HFFc6 (cell line): ENCODE measurements at places on chromosomes 3 and 15. TPM values are rescaled to one million over a fixed set of nuclear protein-coding genes. Genes with fewer than 3 reads are reported as not detected.

Gene FURIN
- 68.9 to 74.4 TPM (median 71.7 TPM) in 3 replicates for total RNA-seq

Gene CNTN3
- total RNA-seq, result 10.6 to 12.6 TPM (median 10.6 TPM) in 3 replicates

- peak; percentile 64 for DNase-seq
These were observed 34.8 kb upstream of the PFN2 start for GRCh38 chr3:150005243-150006112.

GRCh38 chr3:141400073-141400971 is 32.0 kb downstream of the ZBTB38 start:
- DNase-seq, result no peak

DNA sequence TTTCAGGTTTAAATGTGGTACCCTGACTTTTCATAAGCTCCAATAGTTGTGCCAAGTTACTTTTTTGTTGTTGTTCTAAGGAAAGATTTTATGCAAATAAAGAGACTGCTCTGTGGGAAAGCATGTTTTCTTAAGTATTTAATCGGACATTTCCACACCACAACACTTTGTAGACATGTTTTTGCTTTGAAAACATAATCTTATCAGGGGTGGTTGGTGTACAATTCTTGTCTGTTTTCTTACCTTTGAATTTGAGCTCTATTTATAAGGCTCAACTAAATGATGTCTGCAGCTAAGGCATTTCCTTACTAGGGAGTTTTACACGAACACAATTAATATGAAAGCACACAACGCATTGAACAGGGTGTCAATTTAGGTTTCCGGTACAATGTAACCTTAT is 81.5 kb upstream of the CDIN1 start:
- DNase-seq, result no peak

- DNase-seq, result no peak
These were observed 353.0 kb downstream of the MAGI1 start for GRCh38 chr3:65685621-65686235.

DNA sequence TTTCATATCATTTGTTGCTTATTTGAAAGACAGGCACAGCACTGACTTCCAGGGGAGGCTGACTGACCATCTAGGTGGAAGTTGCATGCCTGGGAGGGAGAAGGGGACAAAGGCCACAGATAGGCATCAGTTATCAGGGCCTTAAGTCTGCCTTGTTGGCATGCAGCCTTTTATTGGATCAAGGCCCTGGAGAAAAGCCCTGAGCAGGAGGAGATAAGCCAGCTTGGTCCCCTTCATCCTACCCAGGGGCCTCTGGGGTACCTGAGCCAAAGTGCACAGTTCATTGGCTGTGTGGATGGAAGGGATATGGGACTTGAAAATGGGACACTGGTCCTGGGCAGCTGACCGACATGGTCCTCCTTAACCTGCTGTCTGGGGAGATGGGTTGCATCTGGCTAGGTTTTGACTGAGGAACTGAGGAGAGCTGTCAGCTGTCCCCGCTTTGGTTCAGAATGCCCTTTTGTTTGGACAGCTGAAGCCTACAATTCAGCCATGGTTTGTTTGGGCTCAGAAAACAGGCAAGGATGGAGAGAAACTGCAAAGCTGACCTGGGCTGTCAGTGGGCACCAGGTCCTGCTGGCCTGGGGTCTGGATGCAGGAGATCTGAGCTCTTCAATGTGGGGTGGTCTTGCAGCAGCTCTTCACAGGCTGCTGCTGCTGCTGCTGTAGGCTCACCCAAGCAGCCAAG is 60.0 kb downstream of the FLNB start:
- DNase-seq, result no peak

DNA sequence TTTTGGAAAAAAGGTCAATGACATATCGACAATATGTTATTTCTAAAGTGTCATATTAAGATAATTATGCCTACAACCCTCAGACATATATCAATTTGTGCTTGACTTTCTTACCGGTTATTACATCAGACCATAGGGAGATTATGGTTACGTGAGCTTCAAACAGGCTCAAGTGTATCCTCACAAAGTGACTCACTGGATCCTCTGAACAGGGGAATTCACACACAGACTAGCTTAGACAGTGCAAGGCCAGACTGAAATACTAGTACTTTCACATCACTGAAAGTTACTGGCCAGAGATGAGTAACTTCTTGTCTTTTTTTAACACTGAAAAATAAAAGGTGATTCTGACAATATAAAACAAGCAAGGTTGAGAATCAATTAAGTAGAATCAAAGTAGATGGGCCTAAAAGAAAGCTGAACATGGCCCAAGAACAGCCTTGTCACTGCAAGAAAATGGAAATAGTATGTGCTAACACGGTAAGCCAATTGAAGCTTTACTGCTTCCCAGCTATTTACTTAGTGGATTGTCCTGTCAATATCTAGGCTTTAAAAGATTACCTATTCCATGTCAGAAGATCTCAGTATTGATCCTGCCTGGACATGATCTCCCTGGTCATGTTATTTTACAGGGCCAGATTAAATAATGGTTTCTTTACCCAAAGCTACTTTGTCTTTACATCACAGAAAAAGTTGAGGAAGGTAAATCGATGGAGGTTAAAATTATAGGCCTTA is 848.6 kb downstream of the ROBO1 start:
- peak; percentile 80 for DNase-seq

GRCh38 chr15:77311618-77312398 is 108.1 kb downstream of the PEAK1 start:
- DNase-seq, result peak; percentile 31
